Stimulated activated CD8-positive, alpha-beta memory T cell treated with anti-CD3 and anti-CD28 coated beads, Interleukin-4, amount 100 ng/mL, for 1 hour (primary cell): ENCODE measurements at places on chromosomes 3 and 15.

DNA sequence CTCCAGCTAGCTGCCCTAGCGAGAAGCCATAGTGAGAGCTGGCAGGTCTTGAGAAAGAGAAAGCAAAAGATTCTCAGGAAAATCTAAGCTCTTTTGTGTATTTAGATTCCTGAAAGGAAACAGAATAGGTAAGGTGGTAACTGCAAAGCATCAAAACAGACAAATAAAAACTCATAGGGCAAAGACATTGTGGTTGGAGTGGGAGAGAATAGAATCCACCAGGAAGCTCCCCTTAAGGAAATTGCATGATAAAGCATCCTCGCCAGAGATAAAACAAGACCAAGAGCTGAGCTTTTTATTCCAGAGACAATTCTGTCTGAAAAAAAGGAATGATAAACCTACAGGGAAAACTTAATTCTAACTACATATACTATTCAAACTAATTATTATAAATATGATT is 232.6 kb downstream of the SI start:
- no peak for DNase-seq

- no peak for DNase-seq
Observed at GRCh38 chr3:40848421-40848820, 323.7 kb downstream of the ZNF621 start.

- no peak for DNase-seq
Observed at GRCh38 chr3:173398111-173398479, 551 bp downstream of the NLGN1 start.

GRCh38 chr3:195171093-195171873 is 99.7 kb downstream of the XXYLT1 start:
- no peak for DNase-seq

DNA sequence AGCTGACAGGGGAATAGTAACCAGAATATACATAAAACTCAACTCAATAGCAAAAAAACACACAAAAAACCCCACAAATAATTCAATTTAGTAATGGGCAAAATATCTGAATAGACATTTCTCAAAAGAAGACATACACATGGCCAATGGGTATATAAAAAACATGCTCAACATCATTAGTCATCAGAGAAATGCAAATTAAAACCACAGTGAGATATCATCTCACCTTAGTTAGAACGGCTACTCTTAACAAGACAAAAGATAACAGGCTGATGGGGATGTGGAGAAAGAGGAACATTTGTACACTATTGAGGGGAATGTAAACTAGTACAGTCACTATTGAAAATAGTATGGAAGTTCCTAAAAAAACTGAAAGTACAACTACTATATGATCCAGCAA is 678.6 kb downstream of the MECOM start:
- DNase-seq = no peak

DNA sequence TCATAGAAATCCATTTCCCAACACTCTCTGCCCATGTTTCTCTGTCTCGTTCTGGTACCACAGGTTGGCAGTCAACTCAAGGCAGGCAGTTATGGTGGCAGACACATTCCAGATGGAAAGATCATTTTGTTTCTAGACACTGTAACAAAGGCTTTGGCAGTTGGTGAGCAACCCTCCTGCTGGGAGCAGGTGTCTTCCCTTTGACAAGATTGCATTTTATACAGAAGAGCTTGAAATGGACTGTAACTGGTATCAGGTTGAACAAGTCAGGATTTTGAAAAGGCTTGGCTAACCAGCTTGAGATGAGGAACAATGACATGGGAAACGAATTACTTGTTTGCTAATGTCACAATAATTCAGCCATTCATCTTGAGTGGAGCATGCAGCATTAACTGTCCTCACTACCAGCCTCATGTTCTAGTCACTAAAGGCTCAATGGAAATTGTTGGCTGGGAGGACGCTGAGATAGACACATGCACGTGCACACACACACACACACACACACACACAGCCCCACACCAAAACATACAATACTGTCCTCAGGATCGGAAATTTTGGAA is 170.0 kb downstream of the SEMA6D start:
- DNase-seq = no peak

GRCh38 chr3:124126436-124127023 is 134.6 kb upstream of the ROPN1 start:
- DNase-seq = no peak

- no peak for DNase-seq
Observed at GRCh38 chr3:69567023-69567709, 172.1 kb upstream of the MITF start.

DNA sequence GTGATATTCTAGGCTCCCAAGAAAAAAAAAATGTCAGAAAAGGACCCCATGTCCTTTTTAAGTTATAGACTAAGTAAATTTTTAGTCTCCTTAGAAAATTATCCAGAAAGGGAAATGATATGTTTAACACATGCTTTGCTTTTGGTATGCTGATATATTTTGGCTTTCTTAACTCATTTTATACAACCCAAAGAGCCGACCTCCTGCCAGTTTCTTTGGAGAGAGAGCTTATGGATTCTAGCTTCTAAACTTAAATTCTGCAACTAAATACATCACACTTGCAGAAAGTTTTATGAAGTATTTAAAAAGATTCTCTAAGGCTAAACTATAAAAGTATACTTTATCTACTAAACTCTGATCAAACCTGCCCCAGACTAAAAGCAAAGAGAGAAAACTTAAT is 43.9 kb upstream of the ZPLD1 start:
- no peak for DNase-seq

- no peak for DNase-seq
Observed at GRCh38 chr15:85333132-85333831, 47.1 kb upstream of the AKAP13 start.

DNA sequence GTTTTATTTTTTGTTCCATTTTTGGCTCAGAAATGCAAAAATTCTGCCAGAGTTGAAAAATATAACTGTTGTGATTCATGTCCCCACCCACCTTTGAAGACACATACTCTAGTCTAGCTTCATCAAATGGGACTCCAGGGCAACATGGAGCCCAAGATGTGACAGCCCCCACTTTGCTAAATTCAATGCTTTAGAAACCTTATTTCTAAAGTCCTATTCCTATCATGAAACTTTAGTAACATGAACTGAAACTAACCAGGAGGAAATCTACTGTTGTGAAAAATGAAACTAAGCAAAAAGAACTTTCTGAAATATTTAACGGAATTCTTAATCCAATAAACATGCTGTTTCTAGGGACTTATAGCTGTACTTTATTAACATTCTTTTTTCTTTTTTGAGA is 20.3 kb downstream of the UBP1 start:
- no peak for DNase-seq

DNA sequence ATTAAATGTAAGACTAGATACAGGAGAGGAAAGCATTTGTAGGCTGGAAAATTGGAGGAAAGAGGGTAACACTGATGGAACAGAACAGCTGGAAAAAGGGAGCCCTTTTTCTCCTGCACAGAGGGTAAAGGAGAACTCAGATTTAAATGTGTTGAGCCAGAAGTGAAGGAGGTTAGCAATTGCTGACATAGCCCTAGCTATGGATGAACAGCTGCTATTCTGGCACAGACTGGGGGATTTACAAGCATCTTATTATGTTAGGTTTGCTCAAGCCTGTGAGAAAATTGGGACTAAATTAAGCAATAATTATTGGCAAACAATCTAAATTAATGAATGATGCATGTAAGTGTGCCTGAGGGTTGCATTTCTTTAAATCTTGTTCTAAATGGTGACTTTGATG is 40.6 kb upstream of the PRR20G start:
- no peak for DNase-seq

GRCh38 chr3:158771982-158772381 is 29.9 kb upstream of the MFSD1 start:
- no peak for DNase-seq

DNA sequence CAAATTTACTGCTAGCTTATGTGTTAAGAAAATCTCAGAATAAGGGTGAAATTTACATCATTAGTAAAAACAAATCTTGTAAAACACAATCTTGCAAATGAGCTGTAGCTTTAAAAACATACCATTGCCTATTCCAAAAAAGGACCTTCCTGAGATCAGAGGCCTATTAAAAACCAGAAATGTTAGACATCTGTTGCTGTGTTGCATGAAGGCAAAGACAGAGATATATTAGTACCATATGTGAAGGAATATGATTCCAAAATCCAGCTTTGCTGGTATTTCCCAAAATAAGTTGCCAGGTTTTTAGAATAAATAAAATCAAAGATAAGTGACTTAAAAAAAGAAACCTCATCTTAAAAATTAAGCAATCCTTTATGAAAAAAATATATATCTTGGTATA is 504.1 kb upstream of the CDIN1 start:
- DNase-seq = no peak

DNA sequence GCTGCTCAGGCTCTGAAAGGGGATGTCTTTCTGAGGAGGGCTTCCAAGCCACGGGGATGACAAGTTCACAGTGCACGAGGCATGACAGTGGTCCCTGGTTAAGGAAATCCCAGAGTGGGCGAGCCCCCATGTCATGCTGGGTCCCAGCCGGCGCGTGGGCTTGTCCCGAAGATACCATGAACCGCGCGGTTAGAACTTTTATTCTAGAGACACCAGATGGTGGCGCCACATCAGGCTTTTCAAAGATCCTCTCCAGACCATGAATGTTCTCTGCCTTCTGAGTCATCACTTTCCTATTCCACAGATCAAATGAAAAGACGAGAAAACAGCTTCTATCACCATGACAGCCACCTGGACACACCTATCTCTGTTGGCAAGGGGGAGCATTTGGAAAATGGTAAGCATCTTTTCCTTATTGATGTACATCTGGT is 227.8 kb upstream of the LYSMD4 start:
- DNase-seq = no peak

- DNase-seq = no peak
Observed at GRCh38 chr3:69379661-69380060, 6.2 kb downstream of the FRMD4B start.

- no peak for DNase-seq
Observed at GRCh38 chr3:45618081-45618509, 23.5 kb downstream of the LIMD1 start.

- DNase-seq = no peak
Observed at GRCh38 chr3:101144105-101144504, 150.9 kb upstream of the ABI3BP start.

DNA sequence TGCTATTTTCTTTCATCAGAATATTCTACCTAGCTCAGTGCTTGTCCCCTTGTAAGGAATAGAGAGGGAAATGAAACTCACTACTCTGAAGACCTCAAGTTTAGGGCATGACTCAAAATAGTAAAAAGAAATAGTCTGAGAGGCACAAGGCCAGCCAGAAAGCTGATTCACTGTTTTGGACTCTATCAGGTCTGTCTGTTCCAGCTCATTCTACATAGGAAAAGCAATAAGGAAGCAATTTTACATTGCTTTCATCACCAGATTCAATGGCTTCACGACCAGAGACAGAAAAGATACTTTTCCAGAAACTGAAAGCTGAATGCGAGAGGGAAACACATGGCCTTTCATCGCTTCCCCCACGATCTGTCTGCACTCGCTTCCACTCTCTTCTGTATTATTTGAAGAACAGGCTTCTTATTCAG is 276.0 kb downstream of the GBE1 start:
- DNase-seq = no peak

- no peak for DNase-seq
Observed at GRCh38 chr3:74537164-74537563, 77.3 kb downstream of the CNTN3 start.

GRCh38 chr15:44443515-44443914 is 16.1 kb downstream of the CTDSPL2 start:
- no peak for DNase-seq

DNA sequence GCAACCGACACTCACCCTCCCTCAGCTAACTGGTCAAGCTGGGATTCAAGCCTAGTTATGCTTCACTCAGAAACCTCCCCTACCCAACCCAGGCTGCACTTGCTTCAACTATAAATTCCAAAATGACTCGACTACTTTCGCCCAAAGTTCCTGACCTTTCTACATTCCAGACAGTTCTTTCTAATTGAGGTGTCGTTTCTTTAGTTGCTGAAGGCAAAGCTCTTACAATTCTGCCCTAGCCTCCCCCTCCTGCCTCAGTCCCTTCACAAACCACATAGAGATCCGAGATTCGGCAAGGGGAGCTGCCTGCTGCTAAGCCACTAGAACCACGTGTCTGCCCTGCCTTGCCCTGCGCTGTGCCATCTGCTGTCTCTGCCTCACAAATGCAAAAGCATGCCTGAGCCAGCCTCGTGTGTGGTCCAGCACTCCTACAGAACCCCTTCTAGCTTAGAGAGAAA is 74.7 kb upstream of the SH3GL3 start:
- no peak for DNase-seq

- DNase-seq = no peak
Observed at GRCh38 chr3:128994581-128995546, 988 bp upstream of the CFAP92 start.

DNA sequence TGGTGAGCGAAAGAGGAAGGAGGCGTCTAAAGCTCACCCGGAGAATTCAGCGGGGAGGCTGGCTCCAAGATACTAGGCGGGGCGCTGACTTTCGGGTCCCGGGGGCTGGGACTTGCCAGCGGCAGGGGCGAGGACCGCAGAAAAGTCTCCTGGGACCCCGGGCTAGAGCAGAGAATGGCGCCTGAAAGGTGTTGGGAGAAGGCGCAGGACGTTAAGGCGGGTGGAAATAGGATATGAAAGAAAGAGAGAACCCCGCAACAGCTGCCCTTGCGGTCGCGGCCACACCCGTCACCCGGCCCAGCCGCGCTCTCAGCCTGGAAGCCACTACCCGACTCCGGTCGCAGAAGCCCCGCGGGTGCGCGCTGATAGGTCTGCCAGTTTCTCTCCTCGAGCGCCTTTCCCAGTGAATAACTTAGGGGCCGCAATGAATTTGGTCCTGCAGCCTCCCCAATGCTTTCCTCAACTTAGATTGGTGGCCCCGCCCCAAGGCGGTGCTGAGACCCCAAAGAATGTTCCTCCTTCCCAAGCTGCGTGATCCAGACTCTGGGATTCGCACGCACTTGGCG is 604 bp downstream of the LTK start:
- no peak for DNase-seq

DNA sequence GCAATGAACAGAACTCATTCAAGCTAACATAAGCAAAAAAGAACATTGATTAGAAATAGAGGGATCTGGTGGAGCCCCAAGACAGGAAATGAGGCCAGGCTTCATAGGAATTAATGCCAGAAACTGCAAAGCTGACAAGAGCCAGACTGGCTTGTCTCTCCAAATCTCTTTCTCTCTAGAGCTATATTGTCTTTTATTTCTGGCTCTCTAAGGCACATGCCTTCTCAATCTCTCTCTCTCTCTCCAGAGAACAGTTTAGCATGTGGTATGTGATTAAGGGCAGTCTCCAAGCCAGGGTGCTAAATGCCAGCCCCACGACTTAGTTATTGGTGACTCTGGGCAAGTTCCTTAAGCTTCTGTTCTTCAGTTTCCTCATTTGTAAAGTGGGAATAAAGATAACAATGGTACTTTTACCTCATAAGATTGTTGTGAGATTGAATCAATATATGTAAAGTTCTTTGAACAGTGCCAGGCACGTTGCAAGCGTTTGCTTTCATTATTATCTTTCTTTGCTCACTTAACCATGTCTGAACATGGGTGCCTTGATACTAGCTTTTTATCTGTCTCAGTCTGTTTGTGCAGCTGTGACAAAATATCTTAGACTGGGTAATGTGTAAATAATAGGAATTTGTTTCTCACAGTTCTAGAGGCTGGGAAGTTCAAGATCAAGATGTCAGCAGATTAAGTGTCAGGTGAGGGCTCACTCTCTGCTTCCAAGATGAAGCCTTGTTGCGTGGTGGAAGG is 123.2 kb downstream of the BDH1 start:
- DNase-seq = no peak
